ENCODE measurements at places on chromosomes 7 and 10.

GRCh38 chr10:76453332-76453731 is 1021.9 kb downstream of the LRMDA start:
- no peak for DNase-seq

- DNase-seq, result no peak
These were observed 80.9 kb upstream of the AGBL3 start for GRCh38 chr7:134905375-134905774.

- DNase-seq, result no peak
These were observed 15.7 kb downstream of the NOLC1 start for GRCh38 chr10:102167861-102168260.

DNA sequence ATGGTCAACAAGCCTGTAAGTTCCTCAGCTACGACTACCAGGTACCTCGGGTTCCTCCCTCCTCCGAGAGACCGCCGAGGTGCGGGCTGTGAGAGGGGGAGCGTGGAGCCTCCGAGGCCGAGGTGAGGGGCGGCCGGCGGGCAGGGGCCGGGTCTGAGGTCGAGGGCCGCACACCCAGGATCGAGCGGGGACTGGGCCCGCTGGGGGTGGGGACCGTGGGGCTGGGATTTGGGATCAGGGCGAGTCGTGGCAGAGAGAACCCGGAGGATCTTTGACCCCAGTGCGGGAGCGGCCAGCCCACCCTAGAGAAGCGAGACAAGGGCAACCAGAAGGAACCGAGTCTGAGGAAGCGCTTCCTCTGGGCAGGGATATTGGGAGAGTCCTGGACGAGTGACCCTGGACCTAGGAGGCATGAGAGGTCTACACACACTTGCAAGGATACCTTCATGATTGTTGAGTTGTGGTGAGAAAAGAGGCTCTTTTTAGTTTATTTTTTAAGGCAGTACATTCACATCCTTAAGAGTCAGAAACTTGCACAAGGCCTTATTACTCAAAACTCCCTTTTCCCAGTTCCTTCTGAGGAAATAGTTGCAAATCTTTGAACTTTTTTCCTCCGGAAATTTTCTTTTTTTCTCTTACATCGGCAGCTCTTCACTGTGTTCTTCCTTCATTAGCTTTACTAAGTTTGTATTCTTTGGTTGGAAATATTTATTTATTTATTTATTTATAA is 395 bp downstream of the ZNF487 start:
- DNase-seq, result no peak

- DNase-seq, result no peak
These were observed 72.3 kb upstream of the SEM1 start for GRCh38 chr7:96781919-96782318.

DNA sequence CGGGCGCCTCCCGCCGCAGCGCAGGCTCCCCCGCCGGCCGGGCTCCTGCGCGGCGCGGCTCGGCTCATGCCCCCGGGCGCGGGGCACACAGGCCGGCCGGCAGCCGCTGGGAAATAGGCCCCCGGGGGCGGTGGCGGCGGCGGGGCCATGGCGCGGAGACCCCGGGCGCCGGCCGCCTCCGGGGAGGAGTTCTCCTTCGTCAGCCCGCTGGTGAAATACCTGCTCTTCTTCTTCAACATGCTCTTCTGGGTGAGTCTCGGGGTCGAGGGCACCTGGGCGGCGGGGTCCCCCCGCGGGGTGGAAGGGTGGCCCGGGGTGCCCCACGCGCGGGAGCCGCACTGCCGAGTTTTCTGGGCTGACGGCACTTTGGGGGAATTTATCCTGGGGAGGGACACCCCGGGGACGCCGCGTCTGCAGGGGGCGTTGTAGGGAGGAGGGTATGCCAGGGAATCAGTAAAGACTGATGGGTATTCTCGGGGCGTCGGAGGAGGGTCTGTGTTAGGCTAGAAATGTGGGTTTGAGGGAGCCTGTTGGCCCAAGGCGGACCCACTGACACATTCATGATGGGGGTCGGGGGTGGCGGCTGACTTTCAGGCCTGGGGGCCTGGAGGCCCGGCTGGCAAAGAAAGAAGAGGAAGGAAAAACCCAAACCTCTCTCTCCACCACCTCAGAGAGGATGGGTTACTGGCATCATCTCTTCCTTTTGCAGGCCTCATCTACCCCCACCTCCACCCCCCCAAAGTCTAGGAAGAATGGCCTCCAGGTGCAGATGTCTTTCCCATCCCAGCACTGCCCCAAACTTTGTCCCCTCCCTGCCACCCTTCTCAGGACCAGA is 544 bp downstream of the TSPAN33 start:
- no peak for DNase-seq

DNA sequence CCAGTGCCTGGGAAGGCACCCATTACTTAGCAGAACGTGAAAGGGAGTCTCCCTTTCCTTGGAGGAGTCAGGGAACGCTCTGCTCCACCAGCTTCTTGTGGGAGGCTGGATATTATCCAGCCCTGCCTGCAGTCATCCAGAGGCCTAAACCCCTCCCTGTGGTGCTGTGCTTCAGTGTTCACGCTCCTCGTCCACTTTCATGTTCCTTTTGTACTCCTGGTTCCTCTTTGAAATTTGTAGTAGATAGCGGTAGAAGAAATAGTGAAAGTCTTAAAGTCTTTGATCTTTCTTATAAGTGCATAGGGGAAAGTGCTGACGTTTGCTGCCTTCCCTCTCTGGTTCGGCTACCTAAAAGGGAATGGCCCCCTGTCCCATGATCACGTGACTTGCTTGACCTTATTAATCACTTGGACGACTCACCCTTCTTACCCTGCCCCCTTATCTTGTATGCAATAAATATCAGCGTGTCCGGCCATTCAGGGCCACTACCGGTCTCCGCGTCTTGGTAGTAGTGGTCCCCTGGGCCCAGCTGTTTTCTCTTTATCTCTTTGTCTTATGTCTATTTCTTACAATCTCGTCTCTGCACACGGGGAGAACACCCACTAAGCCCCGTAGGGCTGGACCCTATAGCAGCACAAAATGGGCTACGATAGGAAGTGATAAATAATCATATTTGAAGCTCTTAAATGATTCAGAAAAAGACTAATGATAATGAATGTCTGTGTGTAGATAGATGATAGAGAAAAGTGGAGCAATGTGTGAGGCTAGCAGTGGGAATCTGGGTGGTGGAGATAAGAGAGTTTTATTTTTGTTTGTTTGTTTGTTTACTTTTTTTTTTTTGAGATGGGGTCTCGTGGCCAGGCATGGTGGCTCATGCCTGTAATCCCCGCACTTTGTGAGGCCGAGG is 5.8 kb upstream of the ESYT2 start:
- no peak for DNase-seq

DNA sequence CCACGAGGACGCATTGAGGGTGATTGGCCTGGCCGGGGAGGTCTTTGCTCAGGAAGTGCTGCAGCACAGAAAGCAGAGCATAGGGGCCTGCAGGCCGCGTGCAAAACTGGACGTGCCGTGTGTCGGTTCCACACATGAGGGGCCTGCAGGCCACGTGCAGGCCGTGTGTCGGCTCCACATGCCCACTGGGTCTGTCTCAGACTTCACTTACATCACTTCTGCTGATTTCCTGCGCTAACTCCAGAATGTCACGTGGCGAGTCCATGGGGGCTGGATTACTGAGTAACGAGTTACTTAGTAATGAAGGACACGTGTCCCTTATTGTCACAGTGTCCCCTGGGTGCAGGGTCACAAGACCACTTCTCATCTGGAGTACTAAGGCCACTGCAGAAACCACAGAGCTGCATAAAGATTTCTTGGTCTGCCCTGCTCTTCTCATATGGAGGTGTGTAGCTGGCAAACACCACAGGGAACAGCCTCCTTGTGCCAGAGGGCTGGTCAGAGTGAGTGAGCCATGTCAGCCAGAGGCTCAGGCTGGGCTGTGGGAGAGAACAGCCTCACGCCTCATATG is 60.8 kb downstream of the GDI2 start:
- no peak for DNase-seq

- DNase-seq, result no peak
These were observed 6.5 kb downstream of the BLVRA start for GRCh38 chr7:43764807-43765491.

DNA sequence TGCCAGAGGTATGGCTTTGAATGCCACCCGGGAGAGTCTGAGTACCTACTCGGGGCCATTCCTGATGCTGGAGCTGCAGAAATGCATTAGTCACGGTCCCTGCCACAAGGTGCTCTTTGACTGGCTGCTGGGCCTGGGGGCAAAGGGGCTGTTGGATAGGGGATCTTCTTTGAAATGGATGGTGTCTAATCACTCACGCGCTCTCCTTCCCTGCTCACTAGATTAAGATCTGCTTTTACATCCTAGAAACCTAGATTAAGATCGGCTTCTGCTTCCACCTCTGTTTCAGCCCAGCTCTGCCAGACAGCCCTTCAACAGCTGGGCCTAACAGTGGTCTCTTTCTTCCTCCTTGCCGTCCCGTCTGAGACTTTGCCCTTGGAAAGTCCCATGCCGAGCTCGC is 57.2 kb downstream of the PAX2 start:
- no peak for DNase-seq

DNA sequence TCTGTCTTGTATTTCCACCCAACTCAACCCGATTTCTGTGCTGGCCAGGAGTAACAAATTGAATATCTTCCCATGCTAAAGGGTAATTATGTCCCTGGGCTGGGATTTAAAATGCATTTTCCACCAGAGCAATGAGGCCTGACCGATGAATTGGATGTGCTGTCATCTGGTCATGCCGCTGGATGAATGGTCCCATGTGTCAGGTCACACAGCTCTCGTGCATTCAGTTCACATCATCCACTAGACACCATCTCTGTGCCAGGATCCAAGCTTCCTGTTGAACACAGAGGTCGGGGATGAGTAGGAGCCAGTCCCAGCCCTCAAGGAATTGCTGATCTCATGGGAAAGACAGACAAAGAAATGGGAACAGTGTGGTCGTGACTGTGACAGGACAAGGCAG is 200.8 kb downstream of the ADRA2A start:
- no peak for DNase-seq

DNA sequence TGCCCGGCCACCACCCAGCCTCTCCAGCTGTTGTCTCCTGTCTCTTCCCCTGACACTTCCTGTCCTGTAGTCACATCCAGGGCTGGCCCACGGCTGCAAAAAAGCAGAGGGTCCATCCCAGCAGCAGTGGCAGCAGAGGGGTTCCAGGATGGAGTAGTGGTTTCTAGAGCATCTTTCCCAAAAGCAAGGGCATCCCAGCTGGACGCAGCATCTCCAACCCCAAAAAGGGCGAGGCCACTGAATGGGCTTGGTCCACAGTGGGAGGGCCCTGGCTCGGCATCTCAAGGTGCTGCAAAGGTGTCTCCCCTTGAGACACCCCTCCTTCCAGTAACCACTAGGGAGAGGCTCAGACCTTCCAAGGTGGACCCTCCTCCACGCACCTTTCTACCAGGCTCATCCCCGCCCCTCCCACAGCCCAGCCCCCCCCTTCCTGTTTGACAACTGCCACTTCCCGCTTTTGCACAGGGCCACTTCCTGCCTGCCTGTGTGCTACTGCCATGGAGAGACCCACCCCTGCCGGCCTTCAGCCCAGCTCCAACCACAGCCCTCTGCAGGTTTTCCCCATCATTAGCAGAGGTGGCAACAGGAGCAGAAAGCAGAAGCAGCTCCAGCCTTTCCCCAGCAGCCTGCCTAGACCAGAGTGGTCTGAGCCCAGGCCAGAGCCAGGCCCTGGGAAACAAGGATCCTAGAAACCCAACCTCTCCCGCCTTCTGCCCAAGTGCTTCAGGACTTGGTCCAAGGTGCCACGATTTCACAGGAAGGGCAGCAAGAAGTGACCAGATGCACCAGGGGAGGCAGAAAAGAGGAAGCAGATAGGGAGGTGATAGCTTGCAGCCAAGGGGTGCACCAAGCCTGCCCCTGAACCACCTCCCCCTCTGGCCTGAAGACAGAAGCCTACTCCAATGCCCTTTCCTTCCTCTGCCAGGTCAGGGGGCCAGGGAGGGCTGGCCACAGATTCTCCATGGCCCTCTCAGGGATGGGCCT is 8.6 kb downstream of the CAMK2G start:
- DNase-seq, result no peak

DNA sequence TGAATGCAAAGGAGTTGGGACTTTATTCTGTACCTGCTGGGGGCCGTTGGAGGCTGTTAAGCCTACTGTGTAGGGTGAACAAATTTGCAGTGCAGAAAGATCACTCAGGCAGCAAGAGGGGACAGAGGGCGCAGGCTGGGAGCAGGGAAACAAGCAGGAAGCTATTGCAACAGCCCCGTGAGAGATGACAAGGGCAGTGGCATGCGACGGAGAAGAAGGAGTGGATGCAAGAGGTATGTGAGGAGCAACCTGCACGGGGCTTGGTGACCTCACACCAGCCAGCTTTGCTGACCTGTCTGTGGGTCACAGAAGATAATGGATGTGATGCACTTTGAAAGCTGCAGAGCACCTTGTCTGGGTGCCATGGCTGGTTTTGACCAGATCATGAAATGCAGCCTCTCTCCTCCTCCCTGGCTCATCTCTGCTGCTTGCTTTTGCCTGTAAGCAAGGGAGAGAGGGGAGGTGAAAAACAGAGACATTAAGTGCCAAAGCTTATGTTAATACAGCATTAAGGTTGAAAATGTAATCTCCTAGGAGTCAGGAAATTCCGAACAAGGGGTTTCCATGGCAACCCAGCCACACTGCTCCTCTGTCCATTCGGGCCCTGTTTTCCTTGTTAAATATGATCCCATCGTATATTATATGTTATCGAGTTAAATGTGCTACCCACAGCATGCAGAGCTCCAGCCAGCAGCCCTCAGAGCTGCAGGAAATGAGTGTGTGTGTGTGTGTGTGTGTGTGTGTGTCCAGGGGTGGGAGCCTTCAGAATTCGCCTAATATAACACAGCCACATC is 314.3 kb upstream of the ZMIZ1 start:
- no peak for DNase-seq

- no peak for DNase-seq
These were observed 113.3 kb downstream of the ARHGAP22 start for GRCh38 chr10:48491392-48492139.

DNA sequence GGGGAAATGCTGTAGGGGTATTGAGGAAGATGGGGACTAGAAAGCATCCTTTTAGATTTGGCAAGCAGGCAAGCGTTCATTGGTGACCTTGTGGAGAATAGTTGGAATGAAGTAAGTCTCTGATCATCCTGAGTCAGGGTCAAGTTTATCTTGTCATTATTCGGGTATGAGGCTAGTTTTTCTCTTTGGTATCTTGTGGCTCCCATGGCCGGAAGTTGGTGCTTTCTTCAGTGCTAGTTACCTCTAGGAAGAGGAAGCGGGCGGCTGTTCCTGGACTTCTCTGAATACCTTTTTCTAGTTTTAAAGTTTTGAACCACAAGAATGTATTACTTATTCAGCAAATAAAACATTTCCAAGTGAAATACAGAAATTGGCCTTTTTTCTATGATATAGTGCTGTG is 9.2 kb downstream of the CREM start:
- DNase-seq, result no peak

Measured in stimulated activated CD8-positive, alpha-beta memory T cell treated with anti-CD3 and anti-CD28 coated beads, Interleukin-2, amount 100 ng/mL, for 1 hour (primary cell).